ENCODE measurements at places on chromosomes 5 and 9. TPM values are rescaled to one million over a fixed set of nuclear protein-coding genes. Genes with fewer than 3 reads are reported as not detected.

DNA sequence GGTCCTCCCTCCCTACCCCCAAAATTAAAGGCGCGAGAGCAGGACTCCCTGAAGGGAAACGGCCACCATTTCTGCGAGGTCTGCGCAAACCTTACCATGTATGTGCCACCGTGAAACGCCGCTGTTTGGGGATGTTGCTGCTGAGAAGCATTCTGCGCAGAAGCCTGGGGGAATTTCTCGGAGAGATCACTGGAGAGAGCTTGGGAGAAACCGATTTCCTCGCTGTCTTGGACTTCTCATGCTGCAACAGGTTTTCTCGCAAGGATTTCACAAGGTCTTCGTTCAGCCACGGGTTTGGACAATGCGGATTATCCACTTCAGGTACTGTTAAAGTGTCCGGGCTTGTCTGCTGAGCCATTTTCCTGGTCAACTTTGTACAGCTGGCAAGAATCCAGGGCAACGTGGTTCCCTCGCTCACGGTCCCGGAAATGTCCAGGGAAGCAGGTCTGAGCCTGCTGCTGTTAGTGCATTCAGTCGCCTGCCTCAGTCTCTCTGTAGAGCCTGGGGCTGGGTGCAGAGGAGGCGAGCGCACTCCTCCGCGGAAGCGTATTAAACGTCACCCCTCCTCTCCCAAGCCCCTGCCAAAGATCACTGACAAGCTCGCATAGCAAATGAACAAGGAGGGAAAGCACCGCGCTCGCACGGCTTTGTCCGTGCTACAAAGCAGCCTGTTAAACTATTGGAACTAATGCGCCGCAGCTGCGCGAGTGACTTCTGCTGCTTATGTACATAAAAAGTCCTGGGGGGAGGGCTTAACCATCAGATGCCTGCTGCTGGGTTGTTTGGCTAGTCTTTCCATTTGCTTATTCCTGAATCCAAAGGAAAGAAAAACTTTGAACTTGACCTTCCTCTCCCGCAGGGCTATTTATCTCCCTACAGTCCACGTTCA, 125.1 kb downstream of the PDE4D start:
- no peak for DNase-seq

Gene TMC1
- not detected for total RNA-seq

GRCh38 chr9:104686081-104686480, 8.2 kb upstream of the OR13D1 start:
- DNase-seq, result no peak

GRCh38 chr5:107616213-107616612, 54.5 kb downstream of the EFNA5 start:
- DNase-seq, result no peak

DNA sequence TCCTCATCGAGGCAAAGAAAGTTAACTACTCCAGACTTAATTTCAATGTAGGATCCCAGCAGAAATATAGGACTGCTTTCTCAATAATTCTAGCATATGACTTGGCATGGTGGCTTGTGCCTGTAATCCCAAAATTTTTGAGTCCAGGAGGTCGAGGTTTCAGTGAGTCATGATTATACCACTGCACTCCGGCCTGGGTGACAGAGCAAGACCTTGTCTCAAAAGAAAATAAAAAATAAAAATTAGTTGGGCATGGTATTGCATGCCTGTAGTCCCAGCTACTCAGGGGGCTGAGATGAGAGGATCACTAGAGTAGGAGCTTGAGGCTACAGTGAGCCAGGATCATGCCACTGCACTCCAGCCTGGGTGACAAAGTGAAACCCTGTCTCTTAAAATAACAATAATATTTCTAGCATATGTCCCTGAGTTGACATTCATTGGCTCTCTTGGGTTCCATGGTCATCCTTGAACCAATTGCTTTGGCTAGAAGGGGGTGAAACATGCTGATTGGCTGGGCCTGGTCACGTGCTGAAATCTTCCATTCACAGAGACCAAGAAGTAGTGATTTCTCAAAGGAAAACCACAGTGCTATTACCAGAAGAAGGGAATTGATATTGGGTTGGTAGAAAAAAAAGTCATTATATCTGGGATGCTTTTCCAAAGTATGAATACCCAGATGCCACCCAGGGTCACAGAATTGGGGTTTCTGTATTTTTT, 31.6 kb upstream of the GARNL3 start:
- DNase-seq, result no peak

Gene CARTPT
- not detected for total RNA-seq

Gene SPACA9
- 6.0 TPM for total RNA-seq

DNA sequence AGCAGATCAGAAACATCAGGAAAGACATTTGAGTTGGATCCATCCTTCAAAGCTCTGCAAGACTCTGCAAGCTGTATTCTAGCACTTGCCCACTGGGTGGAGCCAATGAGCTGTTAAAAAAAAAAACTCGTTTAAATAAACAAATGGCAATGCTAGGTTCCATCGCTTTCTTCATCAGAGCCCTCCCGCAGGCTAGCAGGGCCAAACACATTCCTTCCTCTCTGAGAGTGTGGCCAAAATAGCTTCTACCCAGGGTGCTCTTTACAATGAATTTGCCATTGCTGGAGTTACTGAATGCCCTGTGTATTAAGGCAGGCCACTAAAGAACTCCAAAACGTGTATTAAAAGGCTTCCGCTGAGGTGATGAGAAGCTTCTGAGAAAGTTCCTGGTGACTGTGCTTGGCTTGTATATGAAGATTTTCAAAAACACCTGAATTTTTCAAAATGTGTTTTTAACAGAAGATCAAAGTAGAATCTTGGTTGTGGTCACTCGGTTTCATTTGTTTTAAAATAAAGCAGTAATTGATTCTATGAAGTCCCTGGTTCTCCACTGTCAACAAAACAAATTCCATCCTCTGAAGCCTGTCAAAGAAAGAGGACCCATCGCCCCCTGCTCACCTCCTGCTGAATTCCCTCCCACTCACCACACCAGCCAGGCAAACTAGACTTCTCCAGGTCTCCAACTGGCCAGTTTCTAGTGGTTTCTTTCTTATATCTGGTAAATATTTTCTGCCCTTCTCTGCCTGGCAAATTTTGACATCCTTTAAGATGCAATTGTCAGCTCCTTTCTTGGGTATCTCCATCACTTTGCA, 36.5 kb upstream of the EQTN start:
- peak; percentile 64 for DNase-seq

DNA sequence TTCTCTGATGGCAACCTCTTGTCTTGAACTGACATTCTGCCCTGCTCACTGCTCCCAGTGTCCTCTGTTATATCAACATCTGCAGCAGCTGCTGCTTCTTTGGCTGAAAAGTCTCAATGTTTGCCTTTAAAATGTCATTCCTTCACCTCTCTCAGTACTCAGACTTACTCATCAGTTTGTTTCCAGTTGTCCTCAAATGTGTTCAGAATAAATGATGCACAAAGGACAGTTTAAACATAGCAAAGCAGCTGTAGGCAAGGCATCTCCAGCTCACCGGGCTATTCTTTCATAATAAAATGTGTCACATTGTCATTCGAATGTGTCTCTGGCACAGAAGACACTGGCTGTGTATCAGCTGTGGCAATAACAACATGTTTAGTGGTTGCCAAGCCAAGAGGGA, 590.9 kb upstream of the ZNF608 start:
- no peak for DNase-seq

- DNase-seq, result no peak
Observed at GRCh38 chr9:111294691-111295451, 35.2 kb downstream of the OR2K2 start.

DNA sequence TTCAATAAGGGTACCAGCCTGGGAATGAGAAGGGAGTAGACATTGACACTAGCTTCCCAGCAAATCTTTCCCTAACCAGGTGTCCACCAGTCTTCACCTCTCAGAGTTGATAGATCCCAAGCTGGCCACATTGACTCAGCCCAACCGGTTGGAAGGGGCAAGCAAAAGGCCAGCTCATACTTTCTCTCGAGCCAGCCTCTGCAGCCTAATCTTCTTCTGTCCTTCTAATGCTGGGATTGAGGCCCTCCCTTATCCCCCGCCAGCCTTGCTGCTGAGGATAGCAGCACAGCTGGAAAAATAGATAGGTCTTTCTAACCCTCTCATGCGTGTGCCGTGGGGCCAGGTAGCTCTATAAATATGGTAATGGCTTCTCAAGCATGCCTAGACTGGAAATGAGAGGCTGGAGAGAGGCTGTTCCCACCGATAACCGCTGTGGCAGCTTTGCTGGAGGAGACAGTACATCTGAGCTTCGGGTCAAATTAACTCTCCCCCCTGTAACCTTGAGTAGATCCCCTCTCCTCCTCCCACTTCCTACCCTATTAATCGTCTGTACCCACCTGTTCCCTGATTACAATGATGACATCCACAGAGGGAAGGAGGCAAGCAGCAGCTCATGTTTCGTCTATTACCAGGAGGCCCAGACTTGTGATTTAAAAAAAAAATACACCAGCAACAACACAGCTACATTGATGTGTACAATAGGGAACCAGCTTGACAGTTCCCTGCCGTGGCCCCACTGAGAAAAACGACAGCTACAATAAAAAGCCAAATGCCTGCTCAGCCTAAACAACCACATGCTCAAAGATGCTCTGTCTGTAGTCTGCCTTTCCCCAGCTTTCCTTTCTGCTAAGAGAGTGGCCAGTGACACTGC, 219.9 kb upstream of the BRINP1 start:
- DNase-seq, result no peak

DNA sequence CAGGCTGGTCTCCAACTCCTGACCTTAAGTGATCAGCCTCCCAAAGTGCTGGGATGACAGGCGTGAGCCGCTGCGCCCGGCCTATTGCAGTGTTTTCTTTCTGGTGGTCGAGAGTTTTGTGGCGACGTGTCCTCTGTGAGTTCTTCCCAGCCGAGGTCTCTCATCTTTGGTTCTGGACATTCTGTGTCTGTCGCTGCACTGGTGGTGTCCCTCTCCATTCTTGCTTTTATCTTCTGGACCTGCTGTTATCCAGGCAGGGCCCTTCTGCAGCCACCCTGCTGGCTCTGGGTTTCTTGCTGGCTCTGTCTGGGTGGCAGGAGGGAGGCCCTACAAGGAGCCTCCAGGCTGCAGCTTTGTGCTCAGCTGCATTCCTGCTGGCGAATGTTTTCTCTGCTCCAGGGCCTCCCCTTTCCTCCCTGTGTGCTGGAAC, 49.1 kb upstream of the EXOC3 start:
- DNase-seq, result peak; percentile 26

Gene ANKRD31
- total RNA-seq, result 0.23 TPM

Gene LAMC3
- total RNA-seq, result not detected

Measured in activated CD8-positive, alpha-beta T cell treated with anti-CD3 and anti-CD28 coated beads, Interleukin-2, amount 10 ng/mL, durations not matched to agents 7 days and 5 days (primary cell).